ENCODE measurements at places on chromosomes 16 and 17.

GRCh38 chr16:1180549-1181403 lies 27.9 kb downstream of the CACNA1H start:
- no peak for DNase-seq

- DNase-seq, result no peak
Measured at GRCh38 chr17:10803830-10804475, at the start of gene TMEM238L. TMEM238L (minus strand) TSS chr17:10804099; CDS start chr17:10803963, 136 bp downstream.

DNA sequence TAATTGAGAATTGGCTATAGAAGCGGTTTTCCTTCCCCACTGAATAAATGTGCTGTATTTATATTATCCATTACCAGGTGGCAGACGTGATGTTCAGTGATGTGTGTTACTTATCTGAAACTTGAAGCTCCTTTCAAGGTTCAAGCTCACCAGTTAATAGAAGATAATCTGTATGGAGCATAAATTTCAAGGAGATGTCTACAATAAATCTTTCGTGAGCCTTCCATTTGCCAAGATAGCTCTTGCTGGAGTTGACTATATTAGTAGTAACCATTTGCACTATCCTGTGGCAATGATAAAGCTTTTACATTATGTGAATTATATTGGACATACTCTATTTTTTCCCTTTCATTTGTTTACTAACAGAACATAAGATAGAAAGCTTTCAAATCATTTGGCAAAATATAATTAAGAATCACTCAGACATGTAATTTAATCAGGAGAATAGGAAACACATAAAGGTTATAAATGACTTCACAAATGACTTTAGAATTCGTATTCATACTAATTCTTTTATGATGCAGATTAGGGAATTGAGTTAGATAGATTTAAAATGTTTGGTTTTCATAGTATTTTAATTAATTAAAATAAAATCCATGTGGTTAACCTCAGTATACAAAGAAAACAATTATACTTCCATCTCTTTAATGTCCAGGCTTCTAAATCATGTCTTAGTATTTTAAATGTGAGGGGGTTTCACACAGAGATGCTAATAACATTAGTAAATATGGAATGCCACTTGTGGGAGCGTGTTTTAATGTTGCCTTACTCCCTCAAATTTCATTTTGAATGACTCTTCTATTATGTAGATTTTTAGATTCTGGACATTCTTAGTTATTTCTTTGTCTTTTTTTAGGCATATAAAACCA lies 664.4 kb upstream of the CDH8 start:
- DNase-seq, result no peak

- DNase-seq, result no peak
Measured at GRCh38 chr17:79098282-79098867, 23.8 kb downstream of the ENGASE start.

- peak; percentile 45 for DNase-seq
Measured at GRCh38 chr16:57994778-57995177, 5.7 kb downstream of the ZNF319 start.

DNA sequence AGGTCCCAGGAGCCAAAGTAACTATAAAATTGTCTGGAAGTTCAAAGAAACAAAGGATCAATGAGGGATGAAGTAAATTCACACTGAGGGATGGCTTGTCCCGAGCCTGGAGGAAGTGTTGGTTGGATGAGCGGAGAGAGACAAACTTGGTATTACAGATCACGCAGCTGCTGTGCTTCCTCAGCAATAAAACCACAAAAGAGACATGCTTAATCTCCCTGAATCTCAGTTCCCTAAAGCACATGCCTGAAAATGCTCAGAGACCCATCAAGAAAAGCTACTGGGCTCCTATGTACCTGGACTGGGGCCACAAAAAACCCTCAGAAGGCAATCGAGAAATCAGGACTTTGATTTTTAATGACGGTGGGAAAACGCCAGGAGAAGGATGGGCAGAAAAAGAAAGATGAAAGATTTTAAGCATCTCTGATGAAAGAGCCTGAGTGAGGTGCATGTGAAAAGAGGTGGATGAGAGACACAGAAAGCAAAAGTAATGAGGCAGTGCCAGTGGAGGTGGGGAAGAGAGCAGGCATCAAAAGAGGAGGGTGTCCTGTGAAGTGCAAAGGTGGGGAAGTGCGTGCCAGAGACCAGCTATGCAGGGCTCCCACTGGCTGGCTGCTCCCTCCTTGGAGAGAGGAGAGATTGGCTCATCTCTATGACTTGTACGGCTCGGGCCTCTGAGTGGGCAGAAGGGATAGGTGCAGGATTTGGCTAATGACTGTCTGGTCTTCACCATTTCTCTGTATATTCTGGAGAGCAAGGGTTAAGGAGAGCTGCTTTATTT lies 143.7 kb downstream of the ABCC12 start:
- no peak for DNase-seq

- DNase-seq, result no peak
Measured at GRCh38 chr16:88389621-88390160, 6.9 kb downstream of the ZNF469 start.

DNA sequence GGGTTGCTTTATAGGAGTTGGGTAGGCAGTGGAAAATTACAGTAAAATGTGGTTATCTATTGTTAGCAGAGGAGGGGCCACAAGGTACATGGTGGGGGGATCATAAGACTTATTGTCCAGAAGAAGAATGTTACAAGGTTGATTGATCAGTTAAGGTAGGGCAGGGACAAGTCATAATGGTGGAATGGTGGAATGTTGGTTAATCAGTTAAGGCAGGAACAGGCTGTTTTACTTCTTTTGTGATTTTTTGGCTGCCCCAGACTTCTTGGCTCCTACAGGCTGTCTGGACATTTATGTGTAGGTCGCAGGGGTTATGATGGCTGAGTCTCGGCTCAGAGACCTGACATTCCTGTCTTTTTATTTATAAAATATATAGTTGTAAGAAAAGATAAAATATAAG lies 2277.1 kb downstream of the TP53TG3F start:
- no peak for DNase-seq

DNA sequence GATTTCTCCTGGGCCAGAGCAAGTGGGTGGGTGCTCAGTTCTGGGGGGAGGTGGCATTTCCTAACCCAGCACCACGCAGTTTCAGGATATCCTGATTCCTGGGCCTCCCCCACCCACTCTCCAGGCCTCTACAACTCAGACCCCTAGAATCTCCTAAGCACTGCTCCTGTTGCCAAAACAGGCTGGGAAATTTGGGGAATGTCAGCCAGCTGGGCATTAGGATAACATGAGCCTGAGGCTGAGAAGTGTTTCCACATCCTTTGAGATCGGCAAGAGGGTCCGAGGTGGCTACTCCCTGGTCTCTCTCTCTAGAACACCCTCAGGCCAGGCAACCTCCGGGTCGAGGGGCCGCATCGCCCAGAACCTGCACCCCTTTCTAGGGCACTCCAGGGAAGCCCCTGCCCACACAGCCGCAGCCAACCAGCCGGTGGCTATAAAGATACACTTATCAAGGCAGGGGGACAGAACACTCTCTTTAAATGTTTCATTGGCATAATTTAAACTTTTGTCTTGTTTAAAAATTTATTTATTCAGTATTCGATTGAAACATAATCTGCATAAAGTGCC lies 23.6 kb downstream of the TBC1D16 start:
- no peak for DNase-seq

DNA sequence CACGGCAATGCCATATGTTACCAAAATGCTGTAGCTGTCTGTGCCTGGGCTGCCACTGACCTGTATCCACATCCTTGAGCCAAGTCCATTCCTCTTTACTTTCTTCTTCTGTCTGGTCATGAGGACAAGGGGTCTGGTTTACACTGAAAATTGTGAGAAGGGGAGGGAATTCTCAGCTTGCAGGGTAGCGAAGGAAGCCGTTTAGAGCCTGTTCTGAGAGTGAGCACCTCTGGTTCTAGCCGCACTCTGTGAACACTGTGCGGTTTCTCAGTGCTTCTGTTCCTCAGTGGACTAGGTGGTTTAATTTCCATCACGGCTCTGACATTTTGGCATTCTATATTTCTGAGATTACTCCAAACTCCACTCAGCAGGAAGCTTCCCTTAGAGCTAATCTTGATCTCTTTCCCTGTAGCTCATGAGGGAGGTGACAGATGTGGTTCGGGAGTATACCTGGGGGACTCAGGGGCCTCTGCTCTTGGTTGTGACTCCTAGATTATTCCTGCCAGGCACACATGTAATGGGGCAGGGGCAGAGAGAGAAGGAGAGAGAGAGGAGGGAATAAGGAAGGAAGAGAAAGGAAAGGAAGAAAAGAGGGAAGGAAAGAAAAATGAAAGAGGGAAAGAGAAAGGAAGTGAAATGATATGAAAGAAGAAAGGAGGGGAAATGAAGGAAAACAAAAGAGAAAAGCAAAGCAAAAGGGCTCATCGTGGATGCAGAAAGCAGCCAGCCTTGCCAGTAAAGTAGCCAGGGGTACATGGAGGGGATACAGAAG lies 14.2 kb upstream of the TBX21 start:
- no peak for DNase-seq

- DNase-seq, result no peak
Measured at GRCh38 chr16:68823401-68824135, 19.8 kb upstream of the TANGO6 start.

- DNase-seq, result no peak
Measured at GRCh38 chr17:8608001-8608400, 22.5 kb downstream of the MYH10 start.

- no peak for DNase-seq
Measured at GRCh38 chr16:54359081-54359480, 72.5 kb upstream of the IRX3 start.

DNA sequence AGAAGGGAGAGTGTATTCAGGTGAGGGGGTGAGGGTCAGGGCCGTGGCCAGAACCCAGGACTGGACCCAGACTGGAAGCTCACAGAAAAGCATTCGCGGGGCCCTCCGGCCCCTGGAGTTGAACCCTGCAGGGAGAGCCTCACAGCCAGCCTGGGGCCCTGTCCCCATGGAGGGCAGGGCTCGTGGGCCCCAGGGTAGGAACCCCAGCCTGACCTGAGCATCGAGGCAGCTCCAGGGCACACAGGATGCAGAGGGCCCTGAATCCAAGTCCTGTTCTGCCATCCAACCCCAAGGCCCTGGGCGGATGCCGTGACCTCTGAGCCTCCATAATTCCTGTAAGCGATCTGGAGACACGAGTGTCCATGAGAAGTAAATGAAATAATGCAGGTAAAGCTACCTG lies 79.1 kb downstream of the MGAT5B start:
- no peak for DNase-seq

DNA sequence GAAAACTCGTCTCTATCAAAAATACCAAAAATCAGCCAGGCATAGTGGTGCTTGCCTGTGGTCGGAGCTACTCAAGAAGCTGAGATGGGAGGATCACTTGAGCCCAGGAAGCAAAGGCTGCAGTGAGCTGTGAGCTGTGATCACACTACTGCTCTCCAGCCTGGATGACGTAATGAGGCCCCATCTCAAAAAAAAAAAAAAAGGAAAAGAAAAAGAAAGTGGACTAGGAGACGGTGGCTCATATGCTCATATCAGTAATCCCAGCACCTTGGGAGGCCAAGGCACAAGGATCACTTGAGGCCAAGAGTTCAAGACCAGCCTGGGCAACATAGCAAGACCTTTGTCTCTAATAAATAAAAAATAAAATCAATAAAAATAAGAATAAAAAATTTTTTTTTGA lies 8.8 kb upstream of the SUMO2 start:
- no peak for DNase-seq

- no peak for DNase-seq
Measured at GRCh38 chr17:40542558-40543411, 22.5 kb downstream of the CCR7 start.

DNA sequence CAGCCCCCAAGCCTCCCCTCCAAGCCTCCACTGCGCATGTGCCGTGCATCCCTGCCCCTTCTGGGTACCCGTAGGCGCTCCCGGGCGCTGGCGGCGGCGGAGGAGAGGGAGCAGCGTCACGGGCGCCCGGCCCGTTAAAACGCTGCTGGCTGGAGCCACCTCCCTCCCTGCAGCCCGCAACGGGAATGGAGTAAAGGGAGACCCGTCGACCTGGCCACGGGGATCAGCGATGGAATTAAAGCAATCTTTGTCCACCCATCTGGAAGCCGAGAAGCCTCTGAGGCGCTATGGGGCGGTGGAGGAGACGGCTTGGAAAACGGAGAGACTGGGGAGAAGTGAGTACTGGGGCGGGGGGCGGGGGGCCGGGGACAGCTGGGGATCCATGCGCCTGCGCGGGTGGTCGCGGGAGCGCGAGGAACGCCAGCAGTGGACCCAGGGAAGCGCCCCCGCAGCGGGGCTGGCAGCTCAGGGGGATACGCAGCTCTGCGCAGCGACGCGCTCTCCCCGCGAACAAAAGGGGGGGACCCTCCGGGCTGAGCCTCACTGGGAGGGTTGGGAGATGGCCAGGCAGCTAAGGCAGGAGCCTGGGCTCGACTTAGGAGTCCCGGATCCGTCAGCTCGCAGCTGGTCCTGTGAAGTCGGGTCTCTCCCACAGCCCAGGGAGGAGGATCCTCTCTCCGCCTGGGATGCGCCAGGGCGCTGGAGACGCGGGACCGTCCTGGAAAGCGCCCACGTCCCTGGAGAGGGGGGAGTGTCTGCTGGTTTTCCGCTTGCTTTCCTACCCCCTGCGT lies at the start of gene BMERB1:
BMERB1 (plus strand) TSS at position 164 of the 791 bp plus-strand sequence; CDS start at position 230, 66 bp downstream.
- DNase-seq, result peak; percentile 36

- DNase-seq, result no peak
Measured at GRCh38 chr16:88705076-88705684, 1.0 kb downstream of the RNF166 start.

GRCh38 chr17:80826955-80827645 lies 164.5 kb upstream of the CHMP6 start:
- DNase-seq, result no peak

- DNase-seq, result no peak
Measured at GRCh38 chr16:56734429-56734828, 4.5 kb downstream of the NUP93 start.

- peak; percentile 33 for DNase-seq
Measured at GRCh38 chr16:57669476-57670162, 1.5 kb downstream of the ADGRG3 start.

GRCh38 chr16:1781758-1782407 lies 488 bp downstream of the SPSB3 start:
- peak; percentile 35 for DNase-seq

- no peak for DNase-seq
Measured at GRCh38 chr16:53864819-53865493, 161.0 kb downstream of the FTO start.

GRCh38 chr17:83103200-83103942 lies 24.0 kb downstream of the METRNL start:
- no peak for DNase-seq

- DNase-seq, result no peak
Measured at GRCh38 chr16:26961459-26961858, 105.3 kb upstream of the C16orf82 start.

DNA sequence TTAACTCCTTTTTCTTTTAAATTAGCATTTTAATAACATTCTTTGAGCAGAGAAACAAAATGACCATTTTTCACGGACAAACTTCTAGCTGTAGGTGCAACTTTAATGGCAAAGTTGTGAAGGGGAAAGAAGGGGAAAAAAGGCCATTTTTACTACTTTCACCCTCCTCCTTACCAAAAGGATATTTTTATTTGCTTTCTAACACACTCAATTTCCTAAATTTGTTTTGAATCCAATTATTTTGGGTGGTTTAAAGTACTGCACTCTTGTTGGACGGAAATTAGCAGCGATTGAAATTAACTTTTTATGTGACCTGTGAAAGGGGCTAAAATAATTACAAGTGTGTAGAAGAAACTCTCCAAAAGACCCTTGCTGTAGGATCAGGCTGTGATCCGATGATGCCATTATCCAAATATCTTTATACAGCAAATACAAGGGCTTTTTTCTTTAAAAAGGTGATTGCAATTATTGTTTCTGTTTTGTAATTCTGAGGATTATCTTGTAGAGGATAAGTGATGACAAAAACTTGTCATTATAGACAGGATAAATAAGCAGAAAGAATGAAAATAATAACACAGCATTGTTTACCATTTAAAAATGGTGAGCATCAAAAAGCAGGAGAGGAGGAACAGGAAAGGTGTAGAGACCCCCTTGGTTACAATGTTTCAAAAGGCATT lies 42.4 kb downstream of the SNX11 start:
- DNase-seq, result no peak
